ENCODE measurements at places on chromosomes 4 and X.
A peak's percentile ranks its signal among the peaks of the same experiment; 100 is the strongest.

GRCh38 chr4:25862411-25863346 is at the start of gene SEL1L3:
TSS of gene SEL1L3 (minus strand) at chr4:25862988. CDS start at chr4:25862836, 152 bp downstream.
- peak; percentile 57 for DNase-seq

DNA sequence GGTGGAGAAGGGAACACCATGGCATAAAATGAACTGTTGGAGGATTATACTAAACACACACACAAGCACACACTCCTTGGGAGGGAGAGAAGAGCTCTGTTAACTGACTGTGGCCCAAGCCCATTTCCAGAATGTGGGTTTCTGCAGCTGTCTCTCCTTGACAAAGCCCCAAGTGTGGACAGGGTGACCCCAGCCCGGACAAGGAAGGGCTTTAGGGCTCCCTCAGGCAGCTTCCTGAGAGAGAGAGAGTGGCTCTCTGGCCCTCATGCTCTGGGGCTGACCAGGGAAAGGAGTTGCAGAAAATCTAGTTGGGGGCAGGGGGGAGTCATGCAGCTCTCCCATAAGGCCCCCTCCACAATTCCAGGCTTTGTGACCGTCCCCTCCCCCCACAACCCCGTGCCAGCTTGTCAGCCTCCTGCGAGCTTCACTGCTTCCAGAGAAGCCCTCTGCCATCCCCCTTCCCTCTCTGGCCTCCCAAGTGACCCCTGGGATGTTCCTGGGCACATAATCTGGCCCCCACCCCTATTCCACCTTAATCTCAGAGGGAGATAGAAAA is 590 bp downstream of the ARHGEF9 start:
- DNase-seq: no peak

- DNase-seq: no peak
Measured at GRCh38 chr4:154836030-154836429, 55.0 kb downstream of the RBM46 start.

DNA sequence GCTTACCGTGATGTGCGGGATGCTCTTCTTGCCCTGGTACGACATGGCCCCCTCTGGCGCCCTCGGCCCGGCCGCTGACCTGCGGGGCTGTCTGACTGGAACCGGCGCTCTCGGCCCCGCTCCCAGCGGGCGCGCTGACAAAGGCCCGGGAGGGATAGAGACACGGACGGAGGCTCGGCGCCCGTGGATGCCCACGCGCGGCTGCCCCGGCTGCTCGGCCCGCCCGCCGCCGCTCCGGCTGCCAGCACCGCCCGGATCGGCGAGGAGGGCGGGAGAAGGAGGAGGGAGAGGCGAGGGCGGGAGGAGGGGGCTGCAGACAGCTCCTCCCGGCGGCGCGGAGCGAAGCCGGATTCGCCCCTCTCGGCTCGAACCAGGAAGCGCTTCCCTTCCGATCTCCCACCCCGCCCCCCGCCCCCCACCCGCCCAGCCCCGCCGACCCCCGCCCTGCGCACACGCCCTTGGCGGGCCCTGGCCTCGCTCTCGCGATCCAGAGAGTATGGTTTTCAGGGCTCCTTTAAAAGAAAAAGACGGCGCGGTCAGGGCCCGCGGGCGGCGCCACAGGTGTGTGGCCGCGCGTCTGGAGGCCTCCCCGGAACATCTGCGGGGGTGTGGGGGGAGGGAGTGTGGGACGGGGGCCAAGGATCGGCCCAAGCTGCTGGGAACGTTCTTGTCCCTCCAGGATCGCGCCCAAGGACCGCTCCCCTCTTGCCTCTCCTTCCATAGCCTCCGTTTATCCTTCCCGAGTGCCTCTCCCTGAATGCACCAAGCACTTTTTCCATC is 4.5 kb downstream of the CRMP1 start:
- DNase-seq: peak; percentile 64

GRCh38 chr4:117326091-117326490 is 240.7 kb upstream of the TRAM1L1 start:
- DNase-seq: no peak

DNA sequence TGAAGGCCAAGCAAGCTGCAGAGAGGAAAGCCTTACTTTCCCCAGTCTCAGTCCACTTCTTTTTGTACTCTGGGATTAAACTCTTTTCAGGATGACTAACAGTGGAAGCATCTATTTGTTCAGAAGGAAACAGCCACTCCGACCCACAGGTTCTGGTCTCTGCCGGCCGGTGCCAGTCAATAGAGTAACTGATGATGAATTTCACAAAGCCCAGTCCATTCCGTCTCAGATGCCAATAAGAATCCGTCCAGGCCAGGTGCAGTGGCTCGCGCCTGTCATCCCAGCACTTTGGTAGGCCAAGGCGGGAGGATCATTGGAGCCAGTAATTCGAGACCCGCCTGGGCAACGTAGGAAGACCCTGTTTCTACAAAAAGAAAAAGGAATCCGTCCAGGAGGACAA is 58.5 kb upstream of the HELT start:
- DNase-seq: no peak

DNA sequence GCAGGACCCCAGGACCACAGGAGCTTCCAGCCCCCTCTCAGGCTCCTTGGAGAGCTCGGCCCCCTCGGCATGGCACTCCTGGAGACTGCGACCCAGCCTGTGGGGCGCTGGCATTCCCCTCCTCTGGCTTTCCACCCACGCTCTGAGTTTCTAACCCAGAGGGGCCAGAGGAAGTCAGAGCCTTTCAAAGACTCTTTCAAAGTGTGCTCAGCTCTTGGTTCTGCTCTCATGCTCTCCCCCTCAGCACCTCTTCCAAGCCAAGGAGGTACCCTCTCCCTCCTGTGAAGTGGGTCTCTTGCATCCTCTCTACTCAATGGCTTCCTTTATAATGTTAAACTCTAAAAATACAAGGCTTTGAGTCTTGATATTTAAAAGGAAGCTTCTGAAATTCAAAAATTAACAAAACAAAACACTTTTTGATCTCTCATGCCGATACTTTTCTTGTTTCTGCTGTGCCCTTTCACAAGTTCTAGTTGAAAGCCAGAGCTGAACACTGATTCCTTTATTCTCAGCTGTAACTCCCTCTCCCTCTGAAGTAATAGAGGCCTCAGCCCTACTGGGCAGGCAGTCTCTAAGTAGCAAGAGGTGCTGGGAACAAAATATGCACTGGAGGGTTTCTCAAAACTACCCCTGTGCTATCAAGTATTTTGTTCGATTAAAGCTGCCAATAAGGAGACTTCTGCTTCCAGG is 82.8 kb downstream of the NAT8L start:
- no peak for DNase-seq

DNA sequence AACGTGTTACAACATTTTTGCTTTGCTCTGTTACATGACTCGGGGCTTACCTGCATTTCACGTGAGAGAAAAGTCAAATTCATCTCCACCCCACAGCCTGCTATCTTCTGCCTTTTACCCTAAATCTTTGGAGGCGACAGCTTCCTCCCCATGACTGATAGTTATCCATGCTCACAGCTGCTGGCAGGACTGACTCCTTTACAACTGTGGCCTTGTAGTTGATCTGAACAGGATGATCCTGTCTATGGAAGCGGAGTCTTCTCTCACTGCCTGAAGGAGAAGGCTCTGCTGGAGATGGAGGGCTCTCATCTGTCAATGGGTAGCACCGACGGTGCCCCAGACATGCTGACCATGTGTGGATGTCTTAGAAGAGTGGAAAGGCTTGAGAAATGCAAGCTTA is 151.0 kb downstream of the CBR4 start:
- DNase-seq: no peak

GRCh38 chr4:95979961-95980876 is 140.3 kb downstream of the PDHA2 start:
- DNase-seq: no peak

GRCh38 chr4:124722071-124722470 is 9.5 kb upstream of the ANKRD50 start:
- DNase-seq: no peak
